ENCODE measurements at places on chromosomes 2 and 18.

DNA sequence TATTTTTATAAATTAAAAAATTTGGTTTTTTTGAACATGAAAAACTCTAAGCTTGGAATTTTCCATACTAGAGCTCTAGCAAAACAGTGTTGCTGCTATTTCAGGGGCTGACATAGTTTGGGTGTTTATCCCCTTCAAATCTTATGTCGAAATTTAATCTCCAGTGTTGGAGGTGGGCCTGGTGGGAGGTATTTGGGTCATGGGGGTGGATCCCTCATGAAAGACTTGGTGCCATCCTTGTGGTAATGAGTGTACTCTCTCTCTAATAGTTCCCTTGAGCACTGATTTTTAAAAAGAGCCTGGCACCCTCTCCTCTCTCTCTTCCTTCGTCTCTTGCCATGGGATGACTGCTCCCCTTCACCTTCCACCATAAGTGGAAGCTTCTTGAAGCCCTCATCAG, 244.6 kb upstream of the UBE2E3 start:
- no peak for DNase-seq

DNA sequence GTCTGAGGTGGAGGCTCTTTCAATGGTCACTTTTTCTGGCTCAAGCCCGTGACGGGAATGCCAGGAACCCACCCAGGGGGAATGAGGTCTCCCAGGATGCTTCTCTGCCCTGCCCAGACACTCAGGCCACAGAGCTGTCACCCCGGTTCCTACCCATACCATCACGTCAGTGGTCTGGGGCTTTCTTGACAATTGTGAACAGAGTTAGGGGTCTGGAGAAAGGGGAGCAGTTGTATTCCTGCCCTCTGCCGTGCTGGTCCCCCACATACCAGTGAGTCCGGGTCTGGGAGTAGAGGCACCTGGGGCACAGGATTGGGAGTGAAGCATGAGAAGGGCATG, 97.2 kb downstream of the B3GNT2 start:
- no peak for DNase-seq

GRCh38 chr2:76668279-76668678, 853.9 kb downstream of the LRRTM4 start:
- no peak for DNase-seq

GRCh38 chr2:79994965-79995364, 309.6 kb downstream of the LRRTM1 start:
- DNase-seq = no peak

GRCh38 chr18:75122334-75122958, 86.5 kb downstream of the PTGR3 start:
- DNase-seq = no peak

GRCh38 chr18:50373561-50374219, 1.2 kb upstream of the SKA1 start:
- DNase-seq = no peak

- DNase-seq = no peak
These were observed 157.8 kb downstream of the SEPTIN10 start for GRCh38 chr2:109455731-109456691.

GRCh38 chr18:79979843-79980242, 8.5 kb downstream of the TXNL4A start:
- no peak for DNase-seq

DNA sequence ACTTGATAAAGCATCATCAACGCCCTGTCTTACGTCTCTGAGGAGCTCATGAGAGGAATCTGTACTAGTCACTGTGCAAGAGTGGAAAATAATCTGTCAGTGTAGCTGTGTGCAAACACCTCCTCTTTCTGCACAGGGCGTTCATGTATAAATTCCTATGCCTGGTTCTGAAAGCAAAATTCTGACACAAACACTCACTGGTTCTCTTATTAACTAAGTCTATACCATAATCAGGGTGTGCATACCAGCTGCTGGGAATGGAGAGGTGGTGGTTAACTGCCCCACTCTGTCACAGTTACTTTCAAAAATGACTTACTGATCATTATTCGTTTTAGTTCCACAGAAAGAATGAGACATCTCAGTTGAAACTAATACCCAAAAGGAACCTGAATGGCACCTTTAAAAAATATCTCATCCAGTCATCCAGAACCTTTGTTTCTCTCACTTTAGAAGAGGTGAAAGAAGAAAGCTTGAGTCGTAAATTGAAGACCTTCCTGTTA, 35.7 kb downstream of the STK39 start:
- DNase-seq = no peak

GRCh38 chr2:171595456-171595855, 73.2 kb downstream of the CYBRD1 start:
- DNase-seq = no peak

- DNase-seq = no peak
These were observed 28.4 kb upstream of the RHOB start for GRCh38 chr2:20418519-20418918.

DNA sequence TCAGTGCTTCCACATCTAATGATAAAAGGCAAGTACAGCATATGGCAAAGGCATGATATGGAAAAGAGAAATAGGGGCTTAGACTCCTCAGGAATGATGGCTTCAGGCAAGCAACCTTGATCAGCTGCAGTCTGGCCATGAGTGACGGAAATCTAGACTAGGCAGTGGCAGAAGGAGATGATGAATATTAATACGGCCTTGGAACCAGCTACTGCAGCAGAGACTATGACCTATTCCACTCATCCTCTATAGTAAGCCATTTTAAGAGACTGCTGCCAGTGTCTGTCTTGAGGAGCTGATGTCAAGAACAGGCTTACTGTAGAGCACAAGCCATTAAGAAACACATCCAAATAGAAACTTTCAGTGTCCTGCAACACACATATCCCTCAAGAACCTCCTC, 23.7 kb downstream of the ASXL2 start:
- DNase-seq = no peak

DNA sequence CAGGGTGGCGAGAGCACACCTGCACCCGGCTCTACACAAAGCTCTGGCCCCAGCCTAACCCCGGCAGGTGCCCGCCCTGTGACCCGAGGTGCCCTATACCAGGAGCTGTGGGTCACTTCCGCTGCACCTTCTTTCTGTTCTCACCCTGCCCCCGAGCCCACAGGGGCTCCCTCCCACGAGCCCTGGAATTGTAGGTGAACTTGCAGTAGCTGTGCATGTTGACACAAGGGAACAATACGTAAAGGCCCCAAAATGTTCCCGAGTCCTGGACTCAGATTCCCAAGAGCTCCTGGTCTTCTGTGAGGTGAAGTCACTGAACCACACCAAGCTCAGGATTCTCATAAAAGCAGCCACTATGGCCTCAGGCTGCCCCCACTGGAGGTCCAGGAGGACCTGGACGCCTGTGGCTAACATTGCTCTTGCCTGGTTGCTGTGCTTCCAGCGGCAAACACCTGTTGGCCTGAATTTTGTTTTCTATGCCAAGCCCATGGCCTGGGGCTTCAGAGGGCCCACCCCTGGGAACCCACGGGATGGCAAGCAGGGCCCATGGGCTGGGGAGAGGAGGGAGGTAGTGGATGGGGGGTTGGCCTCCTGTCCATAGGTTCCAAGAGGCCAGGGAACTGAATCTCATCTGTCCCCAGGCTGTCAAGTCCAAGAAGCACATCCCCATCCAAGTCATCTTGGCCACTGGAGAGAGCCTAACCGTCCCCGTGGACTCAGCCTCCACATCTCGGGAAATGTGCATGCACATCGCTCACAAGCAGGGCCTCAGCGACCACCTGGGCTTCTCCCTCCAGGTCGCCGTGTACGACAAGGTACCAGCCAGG, 23.2 kb upstream of the GPR17 start:
- no peak for DNase-seq

DNA sequence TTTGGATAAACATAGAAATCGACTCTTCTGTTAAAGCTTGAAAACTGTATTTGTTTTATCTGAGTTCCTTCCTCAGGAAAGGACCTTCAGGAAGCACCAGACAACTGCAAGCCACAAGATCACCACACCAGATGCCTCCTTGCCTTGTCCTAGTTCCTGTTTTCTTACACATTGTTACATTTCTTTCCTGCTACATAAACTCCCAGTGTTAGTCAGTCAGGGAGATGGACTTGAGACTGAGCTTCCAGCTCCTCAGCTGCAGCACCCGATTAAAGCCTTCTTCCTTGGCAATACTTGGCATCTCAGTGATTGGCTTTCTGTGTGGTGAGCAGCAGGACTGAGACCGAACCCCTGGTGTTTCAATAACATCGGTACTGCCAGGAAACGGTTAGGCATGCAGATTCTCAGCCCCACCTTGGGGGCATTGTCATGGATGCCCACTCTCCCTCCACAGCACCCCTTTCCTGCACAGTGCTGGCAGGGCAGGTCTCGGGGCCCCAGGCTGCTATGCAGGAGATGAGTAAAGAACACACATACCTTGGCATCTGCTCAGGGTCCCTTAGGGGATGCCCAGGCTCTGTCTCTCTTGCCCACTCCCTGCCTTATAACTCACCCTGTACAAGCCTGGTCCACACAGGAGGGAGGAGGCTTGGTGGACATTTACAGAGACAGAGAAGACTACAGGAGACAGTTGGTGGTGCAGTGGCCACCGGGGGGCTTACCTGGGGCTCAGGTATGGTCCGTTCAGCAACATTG, 32.6 kb downstream of the ANKMY1 start:
- DNase-seq = no peak

- DNase-seq = no peak
These were observed 109.2 kb downstream of the HIBCH start for GRCh38 chr2:190210471-190210870.

Data from left ventricle myocardium inferior (tissue), 1 donor.